ENCODE measurements at places on chromosomes 5 and 9. TPM values are rescaled to one million over a fixed set of nuclear protein-coding genes. Genes with fewer than 3 reads are reported as not detected.

The SPINK5 gene
- not detected for total RNA-seq

DNA sequence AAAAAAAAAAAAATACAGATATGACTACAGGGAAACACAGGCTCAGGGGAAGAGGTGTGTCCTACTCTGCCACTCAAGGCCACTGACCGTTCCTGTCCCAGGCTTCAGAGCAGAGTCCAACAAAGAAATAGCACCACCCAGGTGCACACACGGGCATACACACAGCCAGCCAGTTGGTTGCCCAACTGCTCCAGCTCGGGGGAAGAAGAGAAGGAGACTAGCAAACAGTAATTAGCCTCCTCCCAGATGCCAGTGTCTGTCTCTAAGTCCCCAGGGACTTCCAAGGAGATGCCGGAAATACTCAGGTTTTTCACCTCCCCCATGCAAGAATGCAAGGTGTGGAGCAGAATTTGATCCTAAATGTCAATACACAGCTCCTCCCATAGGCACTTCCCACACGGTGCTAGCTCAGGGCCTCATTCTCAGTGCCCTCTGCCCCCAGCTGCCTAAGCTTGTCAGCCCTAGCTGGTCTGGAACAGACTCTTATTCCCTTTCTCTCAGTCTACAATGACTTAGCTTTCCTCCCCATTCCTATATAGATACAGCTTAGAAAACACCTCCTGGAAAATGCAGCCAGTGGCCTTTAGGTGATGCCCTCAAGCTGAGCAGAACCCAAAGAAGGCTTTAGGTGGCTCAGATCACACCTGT lies 1.7 kb downstream of the MYORG start:
- DNase-seq = no peak
- no peaks in the 10 kb centered on the region for H3K27me3 ChIP-seq
- no peaks in the 10 kb centered on the region for H3K36me3 ChIP-seq
- H3K4me1 ChIP-seq = peaks cover 27% of the 10 kb centered on the region
- no peak overlapping the region for H3K27ac ChIP-seq

- no peak for DNase-seq
- H3K36me3 ChIP-seq = no peaks in the 10 kb centered on the region
- H3K4me1 ChIP-seq = no peaks in the 10 kb centered on the region
- H3K27me3 ChIP-seq = no peaks in the 10 kb centered on the region
- H3K4me3 ChIP-seq = no peak overlapping the region
These were observed 30.0 kb upstream of the ADAMTS2 start for GRCh38 chr5:179375236-179375685.

GRCh38 chr5:66851306-66851705 lies 255.1 kb downstream of the MAST4 start:
- no peak for DNase-seq
- no peak overlapping the region for H3K27ac ChIP-seq
- H3K36me3 ChIP-seq = no peaks in the 10 kb centered on the region
- no peaks in the 10 kb centered on the region for H3K27me3 ChIP-seq
- no peaks in the 10 kb centered on the region for H3K4me1 ChIP-seq

GRCh38 chr5:158020555-158021418 lies 161.8 kb upstream of the CLINT1 start:
- no peak for DNase-seq
- no peaks in the 10 kb centered on the region for H3K27me3 ChIP-seq
- H3K27ac ChIP-seq = no peak overlapping the region
- no peaks in the 10 kb centered on the region for H3K36me3 ChIP-seq
- H3K4me1 ChIP-seq = no peaks in the 10 kb centered on the region
- no peak overlapping the region for H3K4me3 ChIP-seq

DNA sequence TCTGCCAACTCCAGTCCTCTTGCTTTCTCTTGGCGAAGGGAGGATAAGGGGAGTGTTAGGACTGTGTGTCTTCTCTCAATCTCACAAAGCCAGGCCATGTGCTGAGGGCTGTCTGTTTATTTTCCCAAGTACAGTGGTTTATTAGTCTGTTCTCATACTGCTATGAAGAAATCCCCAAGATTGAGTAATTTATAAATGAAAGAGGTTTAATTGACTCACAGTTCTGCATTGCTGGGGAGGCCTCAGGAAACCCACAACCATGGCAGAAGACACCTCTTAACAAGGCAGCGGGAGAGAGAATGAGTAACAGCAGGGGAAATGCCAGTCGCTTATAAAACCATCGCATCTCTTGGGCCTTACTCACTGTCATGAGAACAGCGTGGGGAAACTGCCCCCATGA lies 36.2 kb upstream of the CKS2 start:
- peaks cover 13% of the 10 kb centered on the region for H3K4me1 ChIP-seq
- no peaks in the 10 kb centered on the region for H3K27me3 ChIP-seq
- no peak overlapping the region for H3K4me3 ChIP-seq
- H3K27ac ChIP-seq = no peak overlapping the region
- no peak for DNase-seq
